ENCODE measurements at places on chromosomes 13 and 19. TPM values are rescaled to one million over a fixed set of nuclear protein-coding genes. Genes with fewer than 3 reads are reported as not detected.

The ZNF221 gene
- total RNA-seq = 14.3 TPM

The GZMM gene
- not detected for total RNA-seq

The KLK8 gene
- total RNA-seq = not detected

The KPTN gene
- 30.2 TPM for total RNA-seq

The TINCR gene
- total RNA-seq = 0.37 TPM

The POGLUT2 gene
- total RNA-seq = 31.1 TPM

The HAUS8 gene
- 46.4 TPM for total RNA-seq

The C19orf67 gene
- total RNA-seq = not detected

The BRME1 gene
- total RNA-seq = 15.1 TPM

The ZNF254 gene
- 37.6 TPM for total RNA-seq

The PSG11 gene
- not detected for total RNA-seq

The IGSF23 gene
- total RNA-seq = not detected

The FREM2 gene
- 16.5 TPM for total RNA-seq

The VAV1 gene
- total RNA-seq = not detected

The CYP4F2 gene
- total RNA-seq = not detected

GRCh38 chr19:35211545-35212230, 16.9 kb downstream of the FAM187B start:
- no peak for DNase-seq

DNA sequence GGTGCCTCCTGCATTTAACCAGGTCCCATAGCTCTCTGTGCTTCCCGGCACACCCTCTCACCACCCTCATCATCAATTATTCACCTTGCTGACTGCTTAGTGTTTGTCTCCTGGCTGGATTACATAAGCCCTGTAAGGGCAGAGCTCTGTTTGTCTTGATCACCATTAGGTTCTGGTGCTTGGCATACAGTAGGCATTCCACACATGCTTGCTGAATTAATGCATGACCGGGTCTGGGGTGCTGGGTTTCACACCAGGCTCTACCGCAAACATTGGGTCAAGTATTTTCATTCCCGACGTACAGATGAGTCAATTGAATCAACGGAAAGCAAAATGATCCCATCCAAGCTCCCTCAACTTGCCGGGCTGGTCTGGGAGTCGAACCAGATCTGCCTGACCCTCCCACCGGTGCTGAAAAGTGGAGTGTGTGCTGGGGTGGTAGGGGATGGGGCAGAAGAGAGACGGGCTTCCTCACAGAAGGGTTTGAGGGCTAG, 28.5 kb downstream of the VAV1 start:
- no peak for DNase-seq

DNA sequence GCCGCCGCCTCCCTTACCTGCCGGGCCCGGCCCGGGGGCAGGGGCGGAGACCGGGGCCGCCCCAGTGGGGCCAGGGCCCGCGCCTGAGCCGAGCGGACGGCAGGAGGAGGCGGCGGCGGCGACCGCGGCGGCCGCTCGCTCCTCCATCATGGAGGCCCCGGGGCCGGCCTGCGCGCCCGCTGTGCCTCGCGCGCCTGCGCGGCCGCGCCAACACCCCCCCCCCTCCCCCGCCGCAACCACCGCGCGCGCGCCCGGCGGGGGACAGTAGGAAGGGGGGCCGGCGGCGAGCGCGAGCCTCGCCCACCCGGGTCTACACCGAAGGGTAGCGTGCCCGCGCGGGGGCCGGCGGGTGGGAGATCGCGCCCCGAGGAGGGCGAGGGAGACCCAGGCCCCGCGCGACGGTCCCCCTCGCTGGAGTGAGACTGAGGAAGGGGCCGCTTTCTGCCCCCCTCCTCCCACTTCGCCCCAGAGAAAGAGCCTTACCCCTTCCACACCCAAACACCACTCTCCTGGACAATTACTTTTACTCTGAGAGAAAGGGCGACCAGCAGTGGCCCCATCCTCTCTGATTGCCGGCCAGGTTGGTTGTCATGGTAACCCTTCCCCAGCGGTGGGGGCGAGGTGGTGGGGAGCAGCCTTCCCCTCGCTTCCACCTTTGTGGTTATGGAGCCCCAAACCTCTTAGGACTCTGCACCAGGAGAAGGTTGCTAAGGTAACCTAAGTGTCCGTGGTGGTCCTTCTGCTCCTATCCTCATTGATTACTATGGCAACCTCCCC, at the start of gene STRN4:
Gene STRN4 (minus strand): TSS at position 170 of the 777 bp plus-strand sequence. CDS start 20 bp downstream, at position 150.
- peak; percentile 33 for DNase-seq

DNA sequence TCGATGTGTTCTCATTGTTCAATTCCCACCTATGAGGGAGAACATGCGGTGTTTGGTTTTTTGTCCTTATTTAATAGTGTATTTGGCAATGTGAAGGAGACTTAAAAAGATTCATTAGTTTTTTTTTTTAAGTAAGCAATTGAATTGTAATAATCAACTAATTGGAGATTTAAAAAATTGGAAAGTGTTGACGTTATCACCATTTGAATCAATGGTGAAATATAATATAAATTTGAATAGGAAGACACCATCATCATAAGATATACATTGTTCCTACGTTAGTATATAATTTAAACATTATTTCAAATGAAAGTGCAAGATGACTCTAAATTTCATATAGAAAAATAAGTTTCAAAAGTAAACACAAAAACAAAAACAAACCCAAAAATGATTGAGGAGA, 2858.1 kb upstream of the PCDH20 start:
- DNase-seq = no peak

GRCh38 chr13:98504371-98504963, 72.4 kb downstream of the STK24 start:
- no peak for DNase-seq

DNA sequence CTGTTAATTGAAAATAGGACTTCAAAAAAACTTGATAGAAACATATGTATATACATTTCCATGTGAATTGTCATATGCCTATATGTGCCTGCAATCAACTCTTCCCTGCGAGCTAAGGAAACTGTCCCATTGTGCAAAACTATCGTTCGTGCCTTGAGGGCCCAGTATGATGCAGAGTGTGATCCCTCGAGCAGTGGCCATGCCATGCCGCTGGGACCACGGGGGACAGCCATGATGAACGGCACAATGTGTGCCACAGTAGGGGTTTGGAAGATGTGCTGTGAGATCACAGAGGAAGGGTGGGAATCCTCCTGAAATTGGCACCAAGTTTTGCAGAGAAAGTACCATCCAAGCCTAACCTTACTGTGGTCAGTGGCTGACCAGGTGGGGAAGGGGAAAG, 118.1 kb upstream of the SOX1 start:
- DNase-seq = no peak

- DNase-seq = no peak
These were observed 105.7 kb downstream of the DNAJC15 start for GRCh38 chr13:43129066-43129465.

DNA sequence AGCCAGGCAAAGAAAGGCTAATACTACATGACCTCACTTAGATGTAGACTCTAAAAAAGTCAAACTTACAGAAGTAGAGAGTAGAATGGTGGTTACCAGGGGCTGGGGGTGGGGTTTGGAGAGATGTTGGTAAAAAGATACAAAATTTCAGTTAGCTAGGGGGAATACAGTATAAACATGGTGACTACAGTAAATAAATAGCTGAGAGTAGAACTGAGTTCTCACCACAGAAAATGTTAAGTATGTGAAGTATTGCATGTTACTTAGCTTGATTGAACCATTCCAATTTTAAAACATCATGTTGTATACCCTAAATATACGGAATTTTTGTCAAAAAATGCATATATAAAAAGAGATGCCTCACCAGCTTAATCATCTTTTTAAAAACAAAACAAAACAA, 67.5 kb upstream of the DOCK9 start:
- no peak for DNase-seq

- DNase-seq = no peak
These were observed 16.1 kb downstream of the CEACAM1 start for GRCh38 chr19:42512130-42512636.

GRCh38 chr13:32415019-32415418, 12.9 kb downstream of the N4BP2L1 start:
- no peak for DNase-seq

GRCh38 chr13:111037927-111038326, 77.2 kb upstream of the ARHGEF7 start:
- no peak for DNase-seq

- no peak for DNase-seq
These were observed 77.1 kb upstream of the WASF3 start for GRCh38 chr13:26480246-26480855.

DNA sequence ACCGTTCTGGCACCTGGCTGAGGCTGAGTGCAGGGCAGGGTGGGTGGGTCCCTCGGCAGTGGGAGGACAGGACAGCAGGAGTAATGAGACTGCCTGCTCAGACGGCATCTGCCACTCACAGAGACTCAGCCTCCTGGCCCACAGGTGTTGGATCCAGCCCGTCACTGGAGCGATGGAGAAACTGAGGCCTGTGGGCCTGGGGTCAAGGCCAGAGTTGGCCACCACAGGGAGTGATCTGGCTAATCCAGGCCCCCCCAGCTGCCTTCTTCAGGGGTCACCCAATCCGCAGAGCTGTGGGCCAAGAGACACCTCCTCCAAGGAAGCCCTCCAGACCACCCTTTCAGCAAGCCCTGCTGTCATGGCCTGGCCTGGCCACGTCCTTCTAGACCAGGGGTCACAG, 103.7 kb upstream of the VSTM2B start:
- DNase-seq = no peak

DNA sequence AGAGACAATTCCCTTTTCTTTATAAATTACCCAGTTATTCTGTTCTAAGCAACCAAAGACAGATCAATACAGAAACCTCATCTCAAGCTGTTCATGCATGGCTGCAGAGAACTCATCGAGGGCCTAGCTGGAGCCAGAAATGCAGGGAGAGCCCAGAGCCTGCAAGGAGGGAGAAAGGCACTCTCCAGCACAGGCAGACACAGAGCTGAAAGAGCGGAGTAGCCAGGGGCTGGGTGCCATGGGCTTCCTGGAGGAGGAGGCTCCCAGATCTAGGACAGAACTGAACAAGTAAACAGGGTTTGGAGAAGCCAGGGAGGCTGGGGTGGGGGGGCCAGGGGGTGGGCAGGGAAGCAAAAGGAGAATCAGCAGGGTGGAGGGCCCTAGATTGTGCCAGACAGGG, 144.2 kb upstream of the ZNF507 start:
- no peak for DNase-seq

- no peak for DNase-seq
These were observed 11.7 kb downstream of the MBD3 start for GRCh38 chr19:1580957-1581356.

DNA sequence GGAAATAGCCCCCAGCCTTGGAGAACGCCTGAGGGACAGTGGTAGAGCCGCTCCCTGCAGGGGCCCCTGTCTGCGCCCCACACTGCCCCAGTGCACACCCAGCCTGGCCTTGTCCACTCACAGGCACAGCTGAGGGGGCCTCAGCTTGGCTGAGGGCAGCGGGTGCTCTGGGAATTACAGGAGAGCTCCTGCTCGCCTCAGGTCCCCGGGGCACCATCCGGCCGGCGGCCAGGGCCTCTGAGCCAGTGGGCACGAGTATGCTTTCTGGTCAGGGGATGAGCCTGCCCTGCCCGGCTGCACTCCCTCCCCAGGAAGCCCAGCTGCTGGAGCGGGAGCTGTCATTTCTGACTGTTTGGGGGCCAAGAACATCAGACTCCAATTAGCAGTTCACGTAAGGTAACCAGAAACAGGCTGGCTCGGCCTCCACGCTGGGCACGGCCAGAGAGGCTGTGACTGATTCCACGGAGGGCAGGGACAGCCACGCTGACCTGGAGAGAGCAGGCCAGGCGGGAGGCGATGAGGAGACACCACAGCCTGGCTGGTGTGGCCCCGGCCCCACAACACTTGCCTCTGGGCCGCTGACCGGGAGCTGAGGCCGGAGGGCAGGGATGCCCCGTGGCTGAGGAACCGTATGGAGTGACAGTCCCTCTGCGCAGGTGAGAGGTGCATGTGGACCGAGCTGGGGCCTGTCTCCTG, 15.4 kb downstream of the CEBPG start:
- no peak for DNase-seq

DNA sequence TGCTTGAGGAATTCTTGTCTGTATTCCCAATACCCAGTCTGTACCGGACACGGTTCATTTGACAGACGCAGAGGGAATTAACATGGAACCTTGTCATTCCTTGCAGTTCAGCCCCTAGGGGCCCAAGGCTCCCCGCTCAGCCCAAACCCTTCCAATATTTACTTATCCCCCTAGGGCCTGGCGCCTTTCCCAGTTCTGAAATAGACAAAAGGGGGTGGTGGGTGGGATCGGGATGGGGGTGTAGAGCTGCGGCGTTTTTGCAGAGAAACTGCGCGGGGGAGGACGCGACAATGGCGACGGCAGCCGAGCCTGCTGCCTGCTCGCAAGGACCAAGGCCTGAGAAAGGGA, 583 bp downstream of the AKAP8L start:
- no peak for DNase-seq

DNA sequence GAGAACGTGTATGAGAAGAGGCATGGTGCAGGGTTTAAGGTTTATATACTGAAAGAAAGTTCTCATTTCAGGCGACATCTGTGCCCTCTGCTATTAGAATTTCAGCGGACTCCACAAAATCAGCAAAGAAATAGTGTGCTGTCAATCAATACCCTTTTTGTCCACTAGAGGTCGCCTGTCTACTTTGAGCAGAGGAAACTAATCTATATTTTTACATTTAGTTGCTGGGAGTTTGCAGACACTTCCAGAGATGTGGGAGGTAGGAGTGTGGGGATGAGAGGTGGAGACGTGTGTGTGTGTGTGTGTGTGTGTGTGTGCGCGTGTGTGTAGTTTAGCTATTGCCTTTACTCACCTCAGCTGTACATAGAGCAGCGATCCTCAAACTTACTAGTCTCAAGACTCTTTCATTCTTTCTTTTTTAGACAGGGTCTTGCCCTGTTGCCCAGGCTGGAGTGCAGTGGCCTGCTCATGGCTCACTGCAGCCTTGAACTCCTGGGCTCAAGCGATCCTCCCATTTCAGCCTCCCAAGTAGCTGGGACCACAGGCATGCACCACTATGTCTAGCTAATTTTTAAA, 9.7 kb downstream of the INAFM1 start:
- peak; percentile 79 for DNase-seq

GRCh38 chr19:16594131-16594586, 21.9 kb upstream of the SLC35E1 start:
- DNase-seq = no peak

- no peak for DNase-seq
These were observed 296.5 kb upstream of the MIR17HG start for GRCh38 chr13:91050970-91051369.

- DNase-seq = no peak
These were observed 208.7 kb downstream of the LACC1 start for GRCh38 chr13:44088411-44088810.

GRCh38 chr19:21260164-21260847, 68.9 kb downstream of the ZNF708 start:
- no peak for DNase-seq

GRCh38 chr19:7480970-7481255, 7.9 kb downstream of the PEX11G start:
- no peak for DNase-seq

Data from neural crest cell (in vitro differentiated cells).